ENCODE measurements at places on chromosomes 16 and 17.

GRCh38 chr16:53865494-53865863, 161.5 kb downstream of the FTO start:
- DNase-seq, result no peak

GRCh38 chr16:24088767-24089166, 167.4 kb upstream of the CACNG3 start:
- no peak for DNase-seq

DNA sequence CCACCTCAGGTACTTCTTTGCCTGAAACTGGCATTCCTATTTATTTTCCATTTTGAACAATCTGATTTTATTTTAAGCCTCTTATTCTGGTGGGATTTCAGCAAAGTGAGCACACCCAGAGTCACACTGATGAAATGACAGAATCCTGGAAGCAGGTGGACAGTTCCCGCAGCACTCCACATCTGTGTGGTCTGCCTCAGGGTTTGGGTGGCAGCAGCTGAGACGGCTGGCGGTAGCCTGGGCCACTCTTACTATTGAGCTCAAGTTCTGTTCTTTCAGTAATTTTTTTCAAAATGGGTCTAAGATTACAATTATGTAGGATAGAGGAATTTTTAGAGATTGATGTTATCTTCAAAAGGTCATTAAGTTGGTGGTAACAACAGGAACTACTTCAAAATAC, 32.5 kb upstream of the ENDOV start:
- no peak for DNase-seq

- DNase-seq, result peak; percentile 56
Observed at GRCh38 chr17:71975331-71975801, 145.5 kb upstream of the SOX9 start.

- no peak for DNase-seq
Observed at GRCh38 chr16:22938647-22939046, 124.7 kb downstream of the HS3ST2 start.

GRCh38 chr17:6867849-6868248, 36.3 kb upstream of the TEKT1 start:
- DNase-seq, result no peak

GRCh38 chr17:42112552-42113176, at the start of gene DHX58:
Gene DHX58 (minus strand): TSS chr17:42112714. CDS start chr17:42111892, 822 bp downstream.
- peak; percentile 82 for DNase-seq

DNA sequence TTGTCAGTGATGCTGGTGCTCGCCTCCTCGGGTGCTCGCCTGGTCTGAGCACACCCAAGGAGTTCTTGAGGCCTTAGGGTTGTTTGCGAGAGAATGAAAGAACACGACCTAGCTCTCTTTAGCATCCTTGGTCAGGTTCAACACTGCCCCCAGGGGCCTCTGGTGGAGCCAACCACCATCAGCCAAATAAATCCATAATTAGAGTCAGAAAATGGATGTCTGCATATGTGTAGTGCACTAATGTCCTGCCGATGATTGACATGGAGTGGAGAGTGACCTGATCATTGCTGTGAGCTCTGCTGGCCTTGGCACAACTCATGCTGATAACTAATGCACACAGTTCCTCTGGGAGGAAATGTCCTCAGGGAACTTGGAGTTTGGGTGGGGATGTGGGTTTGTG, 8.2 kb upstream of the STH start:
- no peak for DNase-seq

DNA sequence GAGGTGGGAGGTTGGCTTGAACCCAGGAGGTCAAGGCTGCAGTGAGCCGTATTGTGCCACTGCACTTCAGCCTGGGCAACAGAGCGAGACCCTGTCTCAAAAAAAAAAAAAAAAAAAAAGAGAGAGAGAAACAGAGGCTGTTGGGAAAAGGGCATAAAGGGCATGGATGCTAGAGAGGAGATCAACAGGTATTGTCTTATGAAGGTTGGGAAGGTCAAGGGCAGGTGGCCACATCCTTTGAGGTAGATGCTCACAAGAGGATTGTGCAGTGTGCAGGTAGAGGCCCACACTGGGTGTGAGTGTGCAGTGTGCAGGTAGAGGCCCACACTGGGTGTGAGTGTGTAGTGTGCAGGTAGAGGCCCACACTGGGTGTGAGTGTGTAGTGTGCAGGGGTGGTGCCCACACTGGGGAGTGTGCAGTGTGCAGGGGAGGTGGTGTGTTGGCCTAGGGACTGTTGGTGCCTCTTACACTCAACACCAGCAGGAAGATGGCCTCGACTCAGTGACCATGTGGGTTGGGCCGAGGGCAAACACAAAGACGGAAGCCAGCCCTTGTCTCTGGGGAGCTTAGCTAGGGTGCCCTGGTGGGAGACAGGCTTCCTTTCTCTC, 404.9 kb upstream of the TNRC6C start:
- DNase-seq, result no peak

- no peak for DNase-seq
Observed at GRCh38 chr16:72201387-72201786, 29.4 kb upstream of the PMFBP1 start.

- peak; percentile 47 for DNase-seq
Observed at GRCh38 chr17:40062329-40063186, at the start of gene THRA. Gene THRA (plus strand): TSS chr17:40062965. CDS start chr17:40074489, 11,524 bp downstream.

DNA sequence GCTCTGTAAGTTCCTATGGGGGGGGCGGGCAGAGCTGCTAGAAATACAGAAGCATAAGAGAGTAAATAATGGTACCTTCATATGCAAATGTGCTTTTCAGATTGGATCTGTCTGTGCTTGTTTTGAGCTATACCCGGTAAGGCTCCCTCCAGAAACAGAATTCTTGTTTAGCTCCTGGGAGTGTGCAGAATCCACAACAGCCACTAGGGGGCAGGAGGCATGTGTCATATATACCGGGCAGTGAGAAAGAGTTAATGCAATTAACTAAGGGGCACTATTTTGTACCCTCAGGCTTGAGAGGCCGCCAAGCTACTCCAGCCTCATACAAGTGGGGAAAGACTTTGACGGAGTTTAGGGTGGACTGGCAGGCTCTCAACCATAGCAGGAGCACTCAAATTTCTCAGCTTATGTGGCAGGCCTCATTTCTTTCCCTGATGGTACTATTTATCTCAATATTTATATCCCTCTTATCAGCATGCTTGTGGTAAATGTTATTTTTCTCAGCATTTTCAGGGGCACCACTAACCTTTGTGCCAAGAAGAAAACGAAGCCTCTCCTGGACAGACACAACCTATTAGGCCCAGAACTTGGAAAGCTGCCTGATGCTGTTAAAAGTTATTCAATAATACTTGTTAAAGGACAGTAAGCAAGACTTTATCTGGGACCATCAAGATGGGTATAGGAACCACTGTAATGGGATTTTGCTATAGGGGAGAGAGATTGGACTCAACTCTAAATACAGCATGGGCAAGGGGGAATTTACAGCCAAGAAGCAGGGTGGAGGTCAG, 10.7 kb upstream of the CENPV start:
- DNase-seq, result peak; percentile 61

DNA sequence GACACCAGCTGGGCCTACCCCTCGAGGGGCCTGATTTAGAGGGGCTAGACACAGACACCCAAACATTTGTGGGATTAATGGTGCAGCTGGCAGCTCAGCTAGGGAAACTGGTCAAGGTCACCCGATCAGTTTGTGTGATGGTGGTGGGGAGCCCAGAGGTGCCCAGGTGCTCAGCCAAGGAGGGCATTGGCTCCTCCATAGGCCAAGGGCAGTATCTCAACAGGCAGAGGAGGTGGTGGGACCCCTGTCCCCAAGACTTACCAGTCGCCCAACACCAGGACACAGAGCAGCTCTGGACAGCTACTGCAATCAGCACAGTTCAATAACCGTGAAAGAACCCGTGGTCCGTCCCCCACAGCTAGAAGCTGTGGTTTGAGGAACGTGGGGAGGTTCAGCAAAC, 120.9 kb downstream of the C16orf78 start:
- no peak for DNase-seq

DNA sequence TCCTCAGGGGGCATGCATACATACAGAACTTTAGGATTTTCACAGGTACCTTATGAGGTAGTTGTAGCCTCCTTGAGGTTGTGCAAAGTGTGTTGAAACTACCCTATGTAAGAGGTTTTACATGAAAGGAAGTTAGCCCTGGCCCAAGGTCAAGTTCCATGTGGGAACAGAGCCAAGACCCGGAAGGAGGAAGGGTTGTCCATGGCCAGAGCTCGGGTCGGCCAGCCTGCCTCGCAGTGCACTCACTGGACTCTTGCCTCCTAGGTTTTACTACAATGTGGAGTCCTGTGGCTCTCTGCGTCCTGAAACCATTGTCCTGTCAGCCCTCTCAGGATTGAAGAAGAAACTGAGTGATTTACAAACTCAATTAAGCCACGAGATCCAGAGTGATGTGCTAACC, 8.2 kb downstream of the POLR2C start:
- peak; percentile 44 for DNase-seq

DNA sequence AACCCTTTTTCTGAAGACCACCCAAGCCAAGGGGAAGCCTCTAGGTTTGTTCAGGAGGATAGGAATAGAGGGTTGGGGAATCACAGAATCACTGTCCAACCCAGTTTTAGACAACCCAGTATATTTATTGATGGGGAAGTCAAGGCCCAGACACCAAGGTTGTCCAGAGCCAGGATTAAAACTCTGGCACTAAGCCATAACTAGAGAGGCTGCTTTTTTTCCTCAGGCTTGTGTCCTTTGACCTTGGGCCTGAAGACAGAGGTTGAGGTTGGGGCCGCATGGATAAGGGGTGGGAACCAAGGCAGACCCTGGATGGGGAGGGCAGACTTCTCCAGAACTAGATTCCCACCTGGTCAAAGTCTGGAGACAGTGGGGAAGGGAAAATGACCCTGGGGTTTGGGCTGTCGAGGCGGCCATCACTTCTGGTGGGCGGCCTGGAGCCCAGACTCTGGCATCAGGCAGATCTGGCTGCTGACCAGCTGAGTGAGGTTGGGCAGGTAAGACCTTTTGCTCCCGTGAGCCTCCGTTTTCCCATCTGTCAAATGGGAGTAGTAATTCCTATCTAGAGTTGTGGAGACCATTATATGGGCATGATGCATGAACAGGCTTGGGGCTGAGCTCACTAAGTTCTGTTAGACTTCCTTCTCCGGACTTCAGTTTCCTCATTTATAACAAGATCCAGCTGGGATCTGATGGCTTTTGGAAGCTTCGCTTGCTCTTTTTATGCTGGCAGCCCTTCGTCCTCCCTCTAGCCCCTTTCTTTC, 17.9 kb downstream of the IGFBP4 start:
- DNase-seq, result peak; percentile 85

- peak; percentile 59 for DNase-seq
Observed at GRCh38 chr17:69884356-69884755, 190.7 kb upstream of the KCNJ16 start.

DNA sequence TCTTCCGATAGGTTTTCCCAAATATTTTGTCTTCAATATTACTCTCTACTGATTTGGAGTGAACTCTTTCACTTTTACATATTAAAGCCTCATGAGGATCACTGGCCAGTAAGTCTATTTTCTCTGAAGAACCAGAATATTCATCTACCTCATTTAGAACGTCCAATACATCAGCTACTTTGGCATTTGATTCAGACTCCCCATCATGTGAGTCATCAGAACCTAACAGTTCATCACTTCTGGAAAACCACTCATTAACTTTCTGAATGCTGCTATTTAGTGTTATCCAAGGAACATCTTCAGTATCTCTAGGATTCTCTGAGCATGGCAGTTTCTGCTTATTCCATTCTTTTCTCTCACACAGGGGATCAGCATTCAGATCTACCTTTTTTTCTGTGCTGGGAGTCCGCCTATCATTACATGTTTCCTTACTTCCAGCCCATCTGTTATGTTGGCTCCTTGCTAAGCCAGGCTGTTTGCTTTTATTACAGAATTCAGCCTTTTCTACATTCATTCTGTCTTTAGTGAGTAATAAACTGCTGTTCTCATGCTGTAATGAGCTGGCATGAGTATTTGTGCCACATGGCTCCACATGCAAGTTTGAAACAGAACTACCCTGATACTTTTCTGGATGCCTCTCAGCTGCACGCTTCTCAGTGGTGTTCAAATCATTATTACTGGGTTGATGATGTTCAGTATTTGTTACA, 30.9 kb downstream of the BRCA1 start:
- DNase-seq, result peak; percentile 59

GRCh38 chr16:6019490-6019991, 921.9 kb upstream of the EEF2KMT start:
- no peak for DNase-seq

DNA sequence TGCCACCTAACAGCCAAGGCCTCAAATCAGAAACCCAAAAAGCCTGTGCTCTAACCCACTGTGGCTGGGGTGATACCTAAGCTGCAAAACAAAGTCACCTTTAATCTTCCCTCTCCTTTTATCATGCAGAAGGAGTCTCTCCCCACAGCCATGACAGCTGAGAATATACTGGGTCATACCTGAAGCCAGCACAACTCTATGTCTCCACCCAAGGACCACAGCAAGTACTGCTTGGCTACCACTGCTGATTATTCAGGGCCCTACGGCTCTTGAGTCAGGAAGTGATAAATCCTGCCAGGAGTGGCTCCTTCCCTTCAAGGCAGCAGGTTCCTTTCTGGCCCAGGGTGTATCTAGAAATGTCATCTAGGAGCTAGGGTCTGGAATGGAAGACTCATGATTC, 151.5 kb upstream of the TOM1L1 start:
- DNase-seq, result no peak

- DNase-seq, result no peak
Observed at GRCh38 chr16:31063843-31064611, 10.0 kb downstream of the ZNF668 start.

DNA sequence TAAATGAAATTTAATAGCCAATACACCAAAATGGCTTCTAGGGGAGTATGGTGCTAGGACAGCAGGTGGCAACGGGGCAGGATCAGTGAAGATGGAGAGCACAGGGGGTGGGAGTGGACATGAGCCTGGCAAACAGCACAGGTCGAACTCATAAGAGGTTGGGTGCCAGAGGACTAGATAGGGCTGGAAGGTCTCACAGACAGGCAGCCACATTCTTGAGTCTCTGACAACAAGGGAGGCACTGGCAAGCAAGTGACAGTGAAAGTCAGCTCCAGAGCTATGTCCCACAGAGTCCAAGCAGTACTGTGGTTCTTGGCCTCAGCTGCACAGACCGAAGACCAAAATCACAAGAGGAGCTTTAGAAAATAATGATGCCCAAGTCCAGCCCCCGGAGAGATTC, 61.2 kb downstream of the USP31 start:
- DNase-seq, result no peak

- DNase-seq, result no peak
Observed at GRCh38 chr17:39602533-39603303, 5.0 kb downstream of the NEUROD2 start.

GRCh38 chr17:59432657-59433056, 101.2 kb downstream of the YPEL2 start:
- DNase-seq, result no peak

DNA sequence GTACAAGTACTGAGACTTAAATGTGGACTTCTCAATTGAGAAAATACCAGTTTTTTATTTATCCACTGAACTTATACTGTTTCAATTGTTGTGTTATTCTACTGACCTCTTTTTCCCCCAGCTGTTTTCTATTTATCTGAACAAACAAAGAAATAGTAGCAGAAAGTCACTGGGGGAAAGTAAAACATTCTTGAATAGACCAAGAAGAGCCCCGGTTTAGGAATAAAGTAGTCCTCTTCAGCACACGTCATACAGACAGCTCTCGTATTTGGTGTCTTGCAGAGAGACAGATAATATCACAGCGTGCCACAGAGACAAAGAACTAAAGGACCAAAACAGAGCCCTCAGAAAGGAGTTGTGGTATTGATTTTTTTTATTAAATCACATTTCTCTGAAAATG, 1159.1 kb upstream of the CDH8 start:
- no peak for DNase-seq

- DNase-seq, result no peak
Observed at GRCh38 chr17:58284613-58285421, 4.1 kb upstream of the MPO start.

Data from fibroblast of gingiva (primary cell).